NCI-H82 (cell line): ENCODE measurements at places on chromosomes 5 and 9.

GRCh38 chr5:154474396-154475334 is 3.4 kb downstream of the HAND1 start:
- no peak for DNase-seq

- DNase-seq = peak; percentile 38
Observed at GRCh38 chr9:131237931-131238401, 38.3 kb downstream of the FAM78A start.

DNA sequence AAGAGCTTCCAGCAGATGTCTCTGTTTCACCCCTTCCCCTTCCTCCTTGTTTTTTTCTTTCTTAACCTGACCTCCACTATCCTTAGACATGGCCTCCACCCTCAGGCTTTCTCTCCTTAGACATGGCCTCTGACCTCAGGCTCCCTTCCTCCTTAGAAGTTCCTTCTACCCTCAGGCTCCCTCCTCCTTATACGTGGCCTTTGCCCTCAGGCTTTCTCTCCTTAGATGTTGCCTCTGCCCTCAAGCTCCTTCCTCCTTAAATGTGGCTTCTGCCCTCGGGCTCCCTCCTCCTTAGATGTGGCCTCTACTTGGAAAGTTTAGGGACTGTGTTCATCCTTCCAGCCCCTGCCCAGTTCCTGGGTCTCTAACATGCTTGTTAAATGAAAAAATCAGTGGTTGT is 180.4 kb upstream of the S1PR3 start:
- no peak for DNase-seq

- DNase-seq = no peak
Observed at GRCh38 chr5:9928326-9928725, 298.2 kb upstream of the TAS2R1 start.

DNA sequence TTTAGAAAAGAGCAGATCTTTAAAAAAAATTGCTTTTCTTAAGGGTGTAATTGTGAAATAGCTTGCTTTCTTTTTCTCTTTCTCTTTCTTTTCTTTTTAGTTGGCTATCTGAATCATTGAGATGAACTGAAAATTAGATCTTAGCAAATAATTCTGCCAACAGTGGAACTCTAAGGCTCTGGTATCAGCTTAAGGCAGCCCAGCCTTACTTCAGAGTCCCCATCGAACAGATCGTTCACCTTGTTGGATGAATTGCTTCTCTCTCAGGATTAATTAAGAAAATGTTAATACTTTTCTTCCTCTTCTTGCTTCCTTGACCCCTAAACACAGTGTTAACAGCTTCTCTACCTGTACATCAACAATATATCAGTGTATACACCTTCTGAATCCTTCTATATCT is 92.1 kb downstream of the ZCCHC7 start:
- peak; percentile 34 for DNase-seq

DNA sequence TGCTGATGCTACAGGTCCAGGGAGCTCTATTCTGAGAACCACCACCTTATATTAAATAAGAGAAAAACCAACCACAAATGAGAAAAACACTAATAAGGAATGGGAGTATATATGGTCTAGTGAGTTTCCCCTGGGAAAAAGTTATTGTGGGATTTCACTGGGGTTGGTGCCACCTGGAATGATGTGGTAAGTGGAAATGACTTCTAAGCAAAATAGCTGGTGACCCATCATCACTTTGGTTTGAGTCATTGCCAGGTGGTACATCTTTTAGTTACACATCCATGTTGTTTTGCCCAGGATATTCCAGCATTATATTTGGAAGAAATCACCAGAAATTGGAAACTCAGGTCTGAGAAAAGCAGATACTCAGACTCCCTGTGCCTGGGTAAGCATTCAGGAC is 437.3 kb downstream of the DTWD2 start:
- no peak for DNase-seq

GRCh38 chr5:40780858-40781257 is 17.3 kb downstream of the PRKAA1 start:
- DNase-seq = no peak
